AG04450 (cell line): ENCODE measurements at places on chromosomes 5 and 9.

GRCh38 chr9:5556101-5556705 is 45.9 kb downstream of the PDCD1LG2 start:
- DNase-seq = no peak

- no peak for DNase-seq
Observed at GRCh38 chr5:59716029-59716428, 177.5 kb downstream of the PDE4D start.

DNA sequence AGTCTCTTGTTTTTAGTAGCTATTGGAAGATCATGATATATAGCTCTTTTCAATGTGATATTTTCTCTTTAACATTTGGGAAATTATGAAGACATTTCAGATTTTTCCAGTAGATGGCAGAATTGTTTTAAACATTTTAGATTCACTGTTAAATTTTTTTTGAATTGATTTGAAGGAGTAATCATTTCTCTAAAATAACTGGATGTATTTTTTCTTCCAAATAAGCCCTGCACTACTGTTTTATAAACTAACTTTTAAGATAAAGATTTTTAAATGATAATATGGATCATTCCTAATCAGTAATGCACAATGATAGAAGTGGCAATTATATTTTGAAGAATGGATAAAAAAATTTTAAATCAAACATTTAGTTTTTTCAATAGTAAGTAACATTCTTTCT is 14.2 kb downstream of the NDUFAF2 start:
- DNase-seq = no peak

DNA sequence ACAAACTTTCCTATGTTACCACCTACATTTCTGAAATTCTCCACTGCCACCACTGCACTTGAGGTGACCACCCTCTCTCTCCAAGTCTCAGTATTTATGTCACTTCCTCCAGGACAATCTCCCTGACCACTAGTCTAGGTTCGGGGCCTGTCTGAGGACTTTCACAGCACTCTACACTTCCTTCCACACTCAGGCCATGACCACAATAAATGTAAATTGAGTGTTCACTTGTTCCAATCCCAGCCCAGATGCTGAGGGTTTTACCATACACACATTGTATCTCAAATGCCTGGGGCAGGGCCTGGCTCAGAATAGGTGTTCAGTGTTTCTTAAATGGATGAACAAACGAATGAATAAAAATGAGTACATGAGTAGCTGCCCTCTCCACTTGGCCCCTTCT is 26.9 kb upstream of the CCNG1 start:
- no peak for DNase-seq

DNA sequence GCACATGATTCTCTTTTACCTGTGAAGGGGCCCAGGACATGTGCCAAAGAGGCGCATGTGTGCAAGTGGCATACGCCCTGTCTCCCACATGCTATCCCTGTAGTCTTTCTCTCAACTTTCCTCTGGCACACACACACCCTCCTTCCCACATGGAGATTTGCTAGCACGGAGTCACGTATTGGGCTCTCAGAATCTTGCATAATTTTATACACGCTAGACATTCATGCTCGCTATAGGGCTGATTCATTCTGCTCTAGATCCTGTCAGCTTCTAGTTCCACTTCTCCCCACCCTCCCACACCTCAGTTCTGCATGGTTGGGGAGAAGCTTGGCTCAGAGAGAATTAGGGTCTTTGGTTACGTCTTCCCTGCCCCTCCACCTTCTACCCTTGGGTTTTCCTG is 72.8 kb downstream of the CD180 start:
- DNase-seq = no peak

- DNase-seq = no peak
Observed at GRCh38 chr5:179292681-179293635, 52.3 kb downstream of the ADAMTS2 start.

DNA sequence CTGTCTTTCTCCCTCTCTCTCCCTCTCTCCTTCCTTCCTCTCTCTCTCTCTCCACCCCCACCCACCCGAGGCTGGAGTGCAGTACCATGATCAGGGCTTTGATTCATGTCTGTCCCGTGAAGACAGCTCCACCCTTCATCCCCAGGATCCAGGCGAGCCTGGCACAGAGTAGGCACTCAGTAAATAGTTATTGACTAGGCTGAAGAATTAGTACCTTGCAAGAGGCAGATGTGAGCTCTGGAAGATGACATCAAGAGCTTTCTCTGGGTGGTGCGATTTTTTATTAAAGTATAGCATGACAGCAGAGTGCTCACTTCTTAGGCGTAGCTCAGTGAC is 24.0 kb upstream of the WDR38 start:
- no peak for DNase-seq

- peak; percentile 18 for DNase-seq
Observed at GRCh38 chr5:122704247-122705036, 70.4 kb upstream of the SNX2 start.

DNA sequence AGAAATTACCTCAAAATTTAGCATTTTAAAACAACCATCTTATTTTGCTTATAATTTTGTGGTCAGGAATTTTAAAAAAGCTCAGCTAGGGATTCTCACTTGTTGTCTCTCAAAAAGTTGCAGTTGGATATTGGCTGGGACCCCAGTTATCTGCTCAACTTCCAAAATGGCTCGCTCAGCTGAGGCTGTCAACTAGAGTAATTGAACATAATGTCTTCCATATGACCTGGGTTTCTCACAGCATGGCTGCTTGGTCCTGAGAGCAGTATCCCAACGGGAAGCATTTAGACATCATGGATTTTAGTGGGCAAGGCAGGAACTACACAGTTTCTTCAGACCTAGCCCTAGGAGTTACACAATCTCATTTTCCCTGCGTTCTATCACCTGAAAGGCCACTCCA is 63.6 kb upstream of the SPEF2 start:
- no peak for DNase-seq

DNA sequence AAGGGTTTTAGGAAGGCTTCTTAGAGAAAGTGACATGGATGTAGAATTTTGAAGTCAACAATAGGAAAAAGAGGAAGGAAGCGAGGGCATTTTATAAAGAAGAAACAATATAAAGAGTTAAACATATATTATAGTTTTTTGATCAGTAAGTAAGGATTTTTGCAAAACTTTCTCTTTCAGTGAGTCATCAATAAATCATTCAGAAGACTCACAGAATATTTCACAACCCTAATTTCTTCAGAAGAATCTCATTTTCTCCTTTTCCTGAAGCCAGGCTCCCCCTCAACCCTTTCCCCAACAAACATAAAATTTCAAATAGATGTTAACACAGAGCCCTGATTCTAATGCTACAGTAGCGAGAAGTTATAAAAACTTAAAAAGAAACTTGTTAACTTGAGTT is 4.3 kb upstream of the COX7C start:
- DNase-seq = no peak

DNA sequence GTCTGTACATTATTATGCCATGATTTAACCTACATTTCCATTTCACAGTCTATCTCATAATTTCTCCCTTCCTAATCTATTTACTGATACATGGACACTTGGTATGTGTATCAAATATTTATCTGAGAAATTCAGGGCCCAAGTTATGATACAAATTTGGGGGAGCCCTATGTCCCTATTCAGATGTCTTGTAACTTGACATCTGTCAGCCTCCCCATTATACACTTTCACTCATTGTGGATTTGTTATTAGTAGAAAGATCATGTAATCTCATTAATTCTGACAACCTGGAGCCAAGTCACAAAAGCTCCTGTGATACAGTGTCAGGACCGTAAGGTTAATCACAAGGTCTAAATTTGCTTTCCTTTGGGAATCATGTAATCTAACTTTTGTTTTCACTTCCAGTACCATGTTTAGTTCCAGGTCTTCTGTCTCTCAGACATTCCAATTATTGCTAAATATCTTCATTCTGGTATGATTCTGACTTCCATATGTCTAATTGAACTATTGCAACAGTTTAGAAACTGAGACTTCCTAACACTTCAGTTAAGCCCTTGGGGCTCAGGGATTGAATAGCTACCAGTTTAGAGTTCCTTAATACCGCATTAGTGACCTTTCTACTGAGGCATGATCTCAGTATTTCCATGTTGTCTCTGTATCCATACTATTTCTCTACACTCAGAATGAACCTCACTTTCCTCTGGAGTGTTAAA is 182.9 kb upstream of the NUDT12 start:
- DNase-seq = no peak

DNA sequence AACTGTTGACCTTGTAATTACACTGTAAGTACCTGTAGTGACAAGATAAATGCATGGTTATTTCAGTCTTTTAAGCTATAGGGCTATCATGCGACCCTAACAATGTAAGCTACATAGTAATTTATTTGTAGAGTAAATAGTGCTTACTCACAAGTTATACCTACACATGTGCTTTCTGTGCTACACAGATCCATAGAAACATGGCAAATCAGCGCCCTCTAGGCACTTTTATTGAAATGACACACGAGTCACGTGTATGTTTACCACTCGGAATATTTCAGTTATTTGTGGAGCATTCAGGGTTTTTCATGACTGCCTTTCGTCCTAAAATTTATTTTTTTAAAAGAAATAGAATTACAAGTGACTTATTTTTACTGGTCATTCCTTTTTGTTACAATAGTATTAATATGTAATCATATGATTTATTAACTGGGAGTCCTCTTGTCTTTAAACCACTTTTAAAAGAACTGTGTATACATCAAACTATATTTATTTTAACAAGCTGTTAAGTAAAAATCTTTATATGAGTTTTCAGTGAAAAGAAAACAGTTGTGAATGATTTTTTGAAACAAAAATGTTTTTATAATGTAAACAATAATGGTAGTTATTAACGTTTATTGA is 1242.3 kb upstream of the WWC1 start:
- DNase-seq = no peak

DNA sequence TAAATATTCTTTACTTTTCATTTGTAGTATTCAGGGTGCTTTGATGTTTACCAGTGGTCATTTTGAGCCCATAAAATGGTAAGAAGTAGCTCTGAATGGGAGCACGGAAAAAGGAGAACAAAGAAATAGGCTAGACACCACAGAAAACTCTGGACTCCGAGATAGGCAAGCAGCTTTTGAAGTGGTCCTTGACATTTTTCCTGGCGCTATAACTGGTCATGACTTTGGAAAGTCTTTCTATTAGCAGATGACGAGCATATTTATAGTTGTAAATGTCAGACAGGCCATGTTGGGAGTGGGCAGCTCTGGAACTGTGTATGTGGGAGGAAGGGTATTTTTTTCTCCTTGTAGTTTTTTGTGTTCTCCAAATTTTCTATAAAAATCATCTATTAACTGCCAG is 126.1 kb upstream of the POC5 start:
- no peak for DNase-seq

- DNase-seq = no peak
Observed at GRCh38 chr5:14561741-14562140, 19.9 kb upstream of the OTULINL start.
